Activated T-helper 17 cell treated with anti-CD3 and anti-CD28 coated beads, Interleukin-2, amount 50 U/mL, for 72 hours (primary cell): ENCODE measurements at places on chromosomes 3 and 15. TPM values are rescaled to one million over a fixed set of nuclear protein-coding genes. Genes with fewer than 3 reads are reported as not detected.

DNA sequence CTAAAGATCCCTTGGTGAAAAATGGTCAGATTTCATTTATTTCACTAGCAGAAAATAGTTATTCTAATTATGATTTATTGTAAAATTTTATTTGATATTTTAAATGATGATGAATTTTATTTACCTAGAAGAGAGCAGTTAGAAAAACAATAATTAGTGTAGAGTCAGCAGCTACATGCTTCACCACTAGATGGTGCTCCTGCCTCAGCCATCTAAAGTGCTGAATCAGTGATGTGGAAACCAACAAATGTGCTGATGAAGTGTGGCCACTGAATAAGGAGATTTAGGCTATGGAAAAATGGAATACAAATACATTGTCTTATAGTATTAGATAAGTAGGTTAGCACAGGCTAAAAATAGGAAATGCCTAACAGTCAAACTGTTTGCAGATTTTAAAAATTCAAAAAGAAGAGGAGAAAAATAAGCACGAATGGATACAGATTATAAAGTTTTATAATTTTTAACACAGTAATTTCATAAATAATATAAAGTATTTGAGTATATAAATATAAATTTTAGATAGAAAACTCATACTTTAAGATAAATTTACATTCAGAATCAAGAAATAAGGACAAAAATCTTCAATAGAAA, 109.8 kb downstream of the PPP2R3A start:
- peak; percentile 58 for ATAC-seq

DNA sequence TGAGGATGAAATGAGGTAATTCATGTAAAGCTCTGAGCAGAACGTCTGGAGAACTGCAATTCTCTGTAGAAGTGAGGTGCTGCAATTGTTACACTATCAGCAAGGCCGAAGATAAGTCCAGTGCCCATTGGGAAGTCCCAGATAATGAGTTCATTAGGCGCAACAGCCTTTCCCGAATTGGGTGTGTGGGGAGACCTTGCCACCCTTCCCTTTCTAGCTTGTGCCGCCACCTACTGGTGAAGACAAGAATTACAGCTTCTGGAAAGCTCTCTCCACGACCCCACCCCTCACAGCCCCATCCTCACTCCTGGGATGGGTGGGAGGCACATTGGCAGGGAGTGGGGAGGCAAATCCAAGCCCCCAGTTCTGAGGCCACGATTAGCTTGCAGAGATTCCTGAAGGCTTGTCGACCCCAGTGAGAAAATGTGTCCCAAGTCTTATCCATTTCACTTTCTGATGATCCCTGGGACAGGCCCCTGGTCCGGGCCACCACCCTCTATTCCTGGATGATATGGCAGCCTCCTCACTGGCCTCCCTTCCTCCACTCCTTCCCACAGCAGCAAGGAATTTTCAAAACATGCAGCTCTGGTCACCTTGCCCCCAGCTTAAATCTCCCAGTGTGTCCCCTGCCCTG, 36.4 kb downstream of the FAM3D start:
- peak; percentile 59 for ATAC-seq

The MESP2 gene
- total RNA-seq = 0.15 TPM

GRCh38 chr3:126436826-126437717, 38.6 kb downstream of the ZXDC start:
- ATAC-seq = no peak

DNA sequence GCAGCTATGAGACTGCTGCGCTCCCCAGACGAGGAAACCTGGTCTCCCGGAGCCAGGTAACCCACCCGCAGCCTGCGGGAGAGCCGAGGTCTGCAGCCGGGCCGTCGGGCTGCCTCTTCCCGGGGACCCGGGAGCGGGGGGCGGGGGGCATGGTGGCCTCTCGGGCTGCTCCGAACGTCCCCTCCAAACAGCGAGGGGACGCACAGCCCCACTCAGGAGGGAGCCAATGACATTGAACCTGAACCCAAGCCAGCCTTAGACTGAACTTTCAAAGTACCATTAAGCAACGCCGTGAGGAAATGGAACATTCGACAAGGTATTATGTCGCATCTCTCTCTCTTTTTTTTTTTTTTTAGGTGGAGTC, 29.8 kb upstream of the ALDH1A3 start:
- ATAC-seq = no peak

The GXYLT2 gene
- not detected for total RNA-seq

GRCh38 chr15:48722764-48723661, 77.5 kb upstream of the FBN1 start:
- no peak for ATAC-seq

GRCh38 chr3:11711876-11712275, 68.2 kb upstream of the VGLL4 start:
- no peak for ATAC-seq

GRCh38 chr3:170507063-170507462, 78.8 kb downstream of the SLC7A14 start:
- no peak for ATAC-seq

The ZNF619 gene
- total RNA-seq = 2.5 TPM
